Fibroblast of lung (primary cell): ENCODE measurements at places on chromosomes 6 and 20. TPM values are rescaled to one million over a fixed set of nuclear protein-coding genes. Genes with fewer than 3 reads are reported as not detected.

- no peaks in the 10 kb centered on the region for H3K4me1 ChIP-seq
- no peak overlapping the region for H3K4me3 ChIP-seq
- H3K27ac ChIP-seq = no peak overlapping the region
- H3K27me3 ChIP-seq = no peaks in the 10 kb centered on the region
- no peaks in the 10 kb centered on the region for H3K36me3 ChIP-seq
Measured at GRCh38 chr20:61333484-61334108, 81.5 kb downstream of the CDH4 start.

GRCh38 chr20:9207253-9207652 is 138.4 kb downstream of the PLCB4 start:
- H3K27ac ChIP-seq = no peak overlapping the region
- no peaks in the 10 kb centered on the region for H3K36me3 ChIP-seq
- DNase-seq = no peak
- no peak overlapping the region for H3K4me3 ChIP-seq
- H3K4me1 ChIP-seq = no peaks in the 10 kb centered on the region

GRCh38 chr6:107209406-107210305 is 94.3 kb upstream of the BEND3 start:
- H3K27me3 ChIP-seq = no peaks in the 10 kb centered on the region
- H3K4me1 ChIP-seq = no peaks in the 10 kb centered on the region
- no peak overlapping the region for H3K27ac ChIP-seq
- no peak overlapping the region for H3K4me3 ChIP-seq
- no peaks in the 10 kb centered on the region for H3K36me3 ChIP-seq

DNA sequence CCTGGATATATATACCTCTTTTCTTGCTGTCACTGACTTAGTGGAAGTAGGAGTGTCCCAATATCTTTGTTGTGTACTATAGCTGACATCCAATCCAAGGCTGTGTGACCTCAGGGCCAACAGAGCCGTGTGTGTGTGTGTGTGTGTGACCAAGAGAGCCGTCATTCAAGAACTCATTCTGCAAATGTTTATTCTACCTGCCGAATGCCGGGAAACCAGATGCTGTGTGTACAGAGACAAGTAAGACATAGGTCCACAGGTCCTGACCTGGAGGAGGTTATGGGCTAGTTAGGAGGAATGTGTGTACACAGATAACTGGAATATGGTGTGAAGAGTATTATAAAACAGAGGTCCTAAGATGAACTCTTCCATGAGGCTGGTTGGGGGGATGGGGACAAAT is 190.0 kb downstream of the DHX35 start:
- DNase-seq = no peak
- H3K27me3 ChIP-seq = no peaks in the 10 kb centered on the region
- H3K27ac ChIP-seq = no peak overlapping the region
- H3K4me1 ChIP-seq = no peaks in the 10 kb centered on the region

DNA sequence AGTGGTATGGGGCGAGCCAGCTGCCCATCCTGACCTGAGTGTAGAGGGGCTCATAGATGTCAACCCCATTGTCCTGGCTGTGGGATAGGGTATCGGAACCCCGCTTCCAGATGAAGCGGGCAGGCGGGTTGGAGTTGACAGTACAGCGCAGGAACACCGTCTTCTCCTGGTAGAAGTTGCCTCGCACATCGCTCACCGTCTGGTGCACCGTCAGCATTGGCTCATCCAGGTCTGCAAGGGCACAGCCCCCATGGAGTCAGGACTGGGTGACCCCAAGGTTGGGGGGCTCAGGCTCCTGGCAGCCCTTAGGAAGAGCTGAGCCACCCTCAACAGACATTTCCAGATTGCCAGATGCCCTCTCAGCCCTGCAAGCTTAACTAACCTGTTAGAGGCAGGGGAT is 42.0 kb downstream of the MDGA1 start:
- H3K27me3 ChIP-seq = no peaks in the 10 kb centered on the region
- H3K36me3 ChIP-seq = no peaks in the 10 kb centered on the region
- H3K27ac ChIP-seq = no peak overlapping the region
- DNase-seq = no peak
- no peaks in the 10 kb centered on the region for H3K4me1 ChIP-seq

- no peaks in the 10 kb centered on the region for H3K27me3 ChIP-seq
- H3K4me3 ChIP-seq = no peak overlapping the region
- H3K27ac ChIP-seq = no peak overlapping the region
Measured at GRCh38 chr6:117985916-117986315, 78.9 kb downstream of the SLC35F1 start.

DNA sequence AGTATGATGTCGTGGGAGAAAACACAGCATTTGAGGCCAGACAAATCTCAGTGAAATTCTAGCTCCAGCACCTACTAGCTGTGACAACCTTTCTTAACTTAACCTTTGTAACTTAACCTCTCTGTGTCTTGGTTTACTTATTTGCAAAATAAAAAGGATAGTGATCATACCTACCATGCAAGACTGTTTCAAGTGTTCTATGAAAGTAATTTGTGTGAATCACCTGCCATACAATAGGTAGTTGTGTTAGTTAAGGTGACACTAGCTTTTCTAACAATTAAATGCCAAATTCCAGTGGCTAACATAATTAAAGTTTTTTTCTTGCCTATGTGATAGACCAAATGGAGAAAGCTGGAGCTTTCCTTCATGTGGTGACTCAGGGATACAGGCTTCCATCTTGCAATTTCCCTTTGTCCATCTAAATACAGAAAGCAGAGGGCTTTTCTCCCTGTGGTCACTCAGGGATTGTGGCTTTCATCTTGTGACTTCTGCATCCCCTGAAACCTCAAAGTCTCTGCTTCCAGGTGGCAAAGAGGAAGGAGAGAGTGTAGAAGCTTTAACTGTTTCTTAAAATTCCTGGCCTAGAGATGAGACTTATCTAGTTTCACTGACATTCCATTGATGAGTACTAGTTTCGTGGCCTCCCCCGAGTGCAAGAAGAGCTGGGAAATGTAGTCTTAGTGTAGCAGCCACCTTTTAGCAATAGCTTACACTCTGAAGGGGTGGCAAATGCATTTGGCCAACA is 311.4 kb downstream of the CLIC5 start:
- DNase-seq = peak; percentile 35
- no peaks in the 10 kb centered on the region for H3K36me3 ChIP-seq
- no peak overlapping the region for H3K27ac ChIP-seq
- no peak overlapping the region for H3K4me3 ChIP-seq
- no peaks in the 10 kb centered on the region for H3K27me3 ChIP-seq

DNA sequence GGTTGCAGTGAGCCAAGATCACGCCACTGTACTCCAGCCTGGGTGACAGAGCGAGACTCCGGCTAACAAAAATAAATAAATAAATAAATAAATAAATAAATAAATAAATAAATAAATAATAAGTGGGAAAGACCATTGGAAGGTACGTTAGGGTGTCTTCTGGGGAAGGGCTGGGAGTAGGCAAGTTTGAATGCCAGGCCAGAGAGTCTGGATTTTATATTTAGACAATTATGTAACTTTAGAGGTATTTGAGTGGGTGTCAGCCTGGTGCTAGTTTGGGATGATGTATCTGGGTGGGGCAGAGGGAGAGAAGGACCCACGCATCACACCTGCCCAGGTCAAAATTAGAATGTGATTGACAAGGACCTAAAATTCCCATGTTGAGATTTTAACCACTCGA is 108.5 kb upstream of the PRND start:
- DNase-seq = no peak
- no peaks in the 10 kb centered on the region for H3K27me3 ChIP-seq
- no peak overlapping the region for H3K27ac ChIP-seq
- no peak overlapping the region for H3K4me3 ChIP-seq
- H3K4me1 ChIP-seq = no peaks in the 10 kb centered on the region

- no peak for DNase-seq
- no peak overlapping the region for H3K27ac ChIP-seq
- no peak overlapping the region for H3K4me3 ChIP-seq
- peaks cover 46% of the 10 kb centered on the region for H3K27me3 ChIP-seq
- no peaks in the 10 kb centered on the region for H3K4me1 ChIP-seq
- no peaks in the 10 kb centered on the region for H3K36me3 ChIP-seq
Measured at GRCh38 chr6:117270843-117271507, 5.6 kb downstream of the VGLL2 start.

GRCh38 chr6:135030056-135030473 is 24.6 kb downstream of the HBS1L start:
- no peak for DNase-seq
- no peak overlapping the region for H3K27ac ChIP-seq
- no peak overlapping the region for H3K4me3 ChIP-seq
- no peaks in the 10 kb centered on the region for H3K27me3 ChIP-seq
- H3K4me1 ChIP-seq = no peaks in the 10 kb centered on the region

- H3K4me3 ChIP-seq = peak overlapping the region; percentile 88
- peaks cover 6% of the 10 kb centered on the region for H3K4me1 ChIP-seq
Measured at GRCh38 chr6:122790028-122790422, 967 bp downstream of the SMPDL3A start.

GRCh38 chr6:18249271-18249670 is 15.1 kb downstream of the DEK start:
- H3K36me3 ChIP-seq = peaks cover 7% of the 10 kb centered on the region
- H3K27me3 ChIP-seq = no peaks in the 10 kb centered on the region
- no peak overlapping the region for H3K27ac ChIP-seq
- no peak for DNase-seq
- H3K4me3 ChIP-seq = no peak overlapping the region
- H3K4me1 ChIP-seq = no peaks in the 10 kb centered on the region

DNA sequence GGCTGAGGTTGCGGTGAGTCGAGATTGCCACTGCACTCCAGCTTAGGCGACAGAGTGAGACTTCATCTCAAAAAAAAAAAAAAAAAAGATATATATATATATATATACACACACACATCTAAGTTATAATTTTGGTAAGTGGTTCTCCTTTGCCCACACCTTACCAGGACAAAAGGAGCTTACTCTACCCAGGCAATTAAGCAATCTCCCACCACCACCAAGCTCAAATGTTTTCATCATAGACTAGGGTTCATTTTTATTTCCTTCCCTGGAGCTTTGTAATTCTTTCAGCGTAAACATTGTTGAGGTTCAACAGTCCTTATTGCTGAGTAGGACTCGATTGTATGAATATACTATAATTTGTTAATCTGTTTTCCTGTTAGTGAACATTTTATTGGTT is 23.5 kb downstream of the AMD1 start:
- peaks cover 7% of the 10 kb centered on the region for H3K36me3 ChIP-seq
- no peaks in the 10 kb centered on the region for H3K27me3 ChIP-seq
- no peak overlapping the region for H3K4me3 ChIP-seq
- H3K4me1 ChIP-seq = no peaks in the 10 kb centered on the region

DNA sequence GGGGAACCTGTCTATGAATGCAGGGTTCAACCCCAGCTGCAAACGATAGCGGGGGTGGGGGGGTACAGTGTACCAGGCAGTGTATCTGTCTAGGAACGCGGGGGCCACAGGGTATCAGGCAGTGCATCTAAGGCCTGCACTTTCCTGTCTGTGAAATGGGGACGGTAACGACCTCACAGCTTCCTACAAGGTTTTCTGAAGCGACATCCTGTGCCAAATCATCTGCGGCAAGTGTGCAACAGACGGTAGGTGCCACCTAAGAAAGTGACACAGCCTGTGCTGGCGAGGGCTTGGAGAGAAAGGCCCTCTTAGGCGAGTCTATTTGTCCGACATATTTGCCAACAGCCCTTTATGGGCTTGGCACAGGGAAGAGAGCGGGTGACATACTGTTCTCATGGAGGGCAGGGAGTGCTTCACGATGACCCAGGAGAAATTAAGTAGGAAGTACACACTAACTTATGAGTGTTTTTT is 3.8 kb downstream of the DIDO1 start:
- H3K36me3 ChIP-seq = no peaks in the 10 kb centered on the region
- H3K27me3 ChIP-seq = no peaks in the 10 kb centered on the region
- peaks cover 15% of the 10 kb centered on the region for H3K4me1 ChIP-seq
- peak overlapping the region; percentile 44 for H3K27ac ChIP-seq

The SNAP91 gene
- under 0.01 and 0.17 TPM in 2 replicates for total RNA-seq

The ISM1 gene
- 0.17 and 0.26 TPM in 2 replicates for total RNA-seq

The LRRC73 gene
- 0.26 and 0.33 TPM in 2 replicates for total RNA-seq

The ABT1 gene
- 13.1 and 13.4 TPM in 2 replicates for total RNA-seq
